GM18507 (cell line): ENCODE measurements at places on chromosomes 3 and 15.

GRCh38 chr15:39510001-39510701 lies 70.7 kb upstream of the THBS1 start:
- no peak for DNase-seq

DNA sequence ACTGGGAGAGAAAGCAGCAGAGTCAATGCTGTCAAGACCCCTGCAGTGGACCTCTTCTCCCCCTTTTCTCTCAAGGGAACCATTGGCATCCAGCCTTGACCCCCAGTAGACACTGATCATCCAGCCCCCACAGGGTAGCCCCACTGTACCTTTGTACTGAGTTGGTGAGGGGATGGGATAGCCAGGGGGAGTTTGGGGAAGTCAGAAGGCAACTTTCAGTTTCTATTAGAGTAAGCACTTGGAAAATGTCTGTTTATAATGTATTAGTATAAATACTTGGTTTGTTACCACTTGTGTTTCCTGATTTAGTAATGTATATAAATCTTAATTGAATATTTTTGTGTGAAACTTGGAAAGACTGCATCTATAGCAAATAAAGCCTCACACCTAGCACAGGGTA lies 25.0 kb downstream of the DAG1 start:
- no peak for DNase-seq

DNA sequence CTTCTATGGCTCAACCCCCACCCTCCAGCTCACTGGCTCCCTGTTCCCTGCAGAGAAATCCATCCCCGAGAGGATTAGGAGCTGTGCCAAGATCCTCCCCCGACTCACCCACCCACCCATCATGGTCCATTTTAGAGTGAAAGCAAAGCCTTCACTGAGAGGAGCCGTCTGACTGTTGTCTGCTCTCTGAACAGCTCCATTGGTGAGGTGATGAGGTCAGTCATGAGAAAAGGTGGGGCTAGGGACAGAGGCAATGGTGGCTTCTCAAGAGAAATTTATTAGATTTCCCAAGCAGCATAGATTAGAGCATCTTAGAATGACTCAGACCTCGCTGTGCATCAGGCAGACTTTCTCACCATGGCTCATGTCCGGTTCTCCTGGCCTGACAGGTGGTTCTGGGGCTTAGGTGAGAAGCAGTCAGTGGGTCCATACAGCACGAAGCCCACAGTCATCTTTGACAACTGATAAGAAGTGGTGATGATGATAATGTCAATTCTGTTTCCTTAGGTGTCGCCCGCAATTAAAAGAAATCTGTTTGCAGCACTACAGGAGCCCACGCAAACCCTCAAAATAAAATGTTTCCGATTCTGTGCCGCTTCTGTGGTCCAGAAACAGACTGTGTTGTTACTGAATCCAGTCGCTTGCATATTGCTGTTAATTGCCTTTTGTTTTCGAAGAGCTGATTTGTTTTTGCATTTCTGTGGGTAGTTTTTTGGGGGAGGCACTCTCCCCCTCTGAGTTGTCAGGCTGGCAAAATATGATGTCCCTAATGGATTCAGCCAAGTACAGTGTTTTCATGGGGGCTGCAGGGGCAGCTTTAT lies 24.8 kb upstream of the RHO start:
- no peak for DNase-seq

GRCh38 chr3:50325113-50325480 lies 2.6 kb upstream of the HYAL2 start:
- DNase-seq, result no peak

GRCh38 chr3:111690242-111690641 lies 95.1 kb upstream of the ZBED2 start:
- no peak for DNase-seq

DNA sequence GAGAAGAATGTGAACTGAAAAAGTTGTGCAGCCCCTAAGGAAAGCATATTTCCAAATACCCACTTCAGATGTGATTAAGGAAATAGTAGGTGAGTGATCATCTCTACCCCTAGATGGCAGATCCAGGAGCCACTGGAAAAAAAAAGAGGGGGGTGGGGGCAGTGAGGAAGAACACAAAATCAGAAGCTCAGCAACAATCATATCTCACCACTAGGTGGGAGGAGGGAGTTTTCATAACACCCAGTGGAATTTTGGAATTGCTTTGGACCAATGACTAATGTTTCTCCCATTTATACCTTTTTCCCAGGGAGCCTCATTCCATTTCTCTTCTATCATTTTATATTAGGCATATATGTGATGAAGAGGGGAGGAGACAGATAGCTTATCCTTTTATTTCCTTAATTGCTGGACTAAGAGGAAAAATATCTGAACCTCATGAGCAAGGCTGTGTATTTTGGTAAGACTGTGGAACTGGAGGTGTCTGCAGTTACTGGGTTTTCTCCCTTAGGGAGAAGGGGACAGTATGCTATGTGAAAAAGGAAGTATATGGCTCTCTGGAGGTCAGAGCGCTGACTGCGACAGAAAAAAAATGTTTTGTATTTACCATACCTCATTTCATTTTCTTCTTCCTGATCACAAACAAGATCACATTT lies 363.4 kb downstream of the GAP43 start:
- DNase-seq, result no peak

DNA sequence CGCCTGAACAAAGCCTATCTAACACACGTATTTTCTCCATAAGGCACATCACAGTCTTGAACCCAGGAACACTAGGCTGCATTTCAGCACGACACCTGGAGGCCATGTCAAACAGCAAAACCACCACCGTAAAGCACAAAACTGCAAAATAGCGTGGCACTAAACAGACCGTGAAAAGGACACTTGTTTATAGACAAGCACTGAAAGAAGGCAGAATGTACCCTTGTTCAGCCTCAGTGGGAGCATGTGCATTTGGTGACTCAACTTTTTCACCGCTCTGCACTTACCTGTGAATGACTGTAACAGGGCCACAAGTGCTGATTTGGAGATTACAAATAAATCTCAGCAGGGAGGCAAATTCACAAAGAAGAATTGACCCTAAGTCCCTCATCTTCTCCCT lies 80.8 kb downstream of the ISG20 start:
- DNase-seq, result no peak
